Osteoblast (primary cell): ENCODE measurements at places on chromosomes 5 and 9. TPM values are rescaled to one million over a fixed set of nuclear protein-coding genes. Genes with fewer than 3 reads are reported as not detected.
A peak's percentile ranks its signal among the peaks of the same experiment; 100 is the strongest.

SLC36A2 gene
- not detected in 2 replicates for total RNA-seq

GTF3C4 gene
- 18.0 and 21.7 TPM in 2 replicates for total RNA-seq

PDLIM4 gene
- 47.7 and 67.7 TPM in 2 replicates for total RNA-seq

- peak; percentile 90 for DNase-seq
- H3K27ac ChIP-seq: peak overlapping the region; percentile 61
- no peaks in the 10 kb centered on the region for H3K36me3 ChIP-seq
- peaks cover 7% of the 10 kb centered on the region for H3K4me1 ChIP-seq
- H3K4me3 ChIP-seq: peak overlapping the region; percentile 82
Measured at GRCh38 chr9:34377404-34377746, 677 bp upstream of the MYORG start.

- no peak overlapping the region for H3K4me3 ChIP-seq
- peak; percentile 26 for DNase-seq
- no peak overlapping the region for H3K27ac ChIP-seq
- H3K4me1 ChIP-seq: peaks cover 10% of the 10 kb centered on the region
- H3K27me3 ChIP-seq: no peaks in the 10 kb centered on the region
- H3K36me3 ChIP-seq: no peaks in the 10 kb centered on the region
Measured at GRCh38 chr9:134607971-134608370, 33.6 kb upstream of the COL5A1 start.

ARHGEF37 gene
- 0.72 and 0.88 TPM in 2 replicates for total RNA-seq
